ENCODE measurements at places on chromosomes 6 and 20. TPM values are rescaled to one million over a fixed set of nuclear protein-coding genes. Genes with fewer than 3 reads are reported as not detected.

COL10A1 gene
- total RNA-seq: not detected

BLCAP gene
- 43.2 TPM for total RNA-seq

TOX2 gene
- 3.3 TPM for total RNA-seq

DNA sequence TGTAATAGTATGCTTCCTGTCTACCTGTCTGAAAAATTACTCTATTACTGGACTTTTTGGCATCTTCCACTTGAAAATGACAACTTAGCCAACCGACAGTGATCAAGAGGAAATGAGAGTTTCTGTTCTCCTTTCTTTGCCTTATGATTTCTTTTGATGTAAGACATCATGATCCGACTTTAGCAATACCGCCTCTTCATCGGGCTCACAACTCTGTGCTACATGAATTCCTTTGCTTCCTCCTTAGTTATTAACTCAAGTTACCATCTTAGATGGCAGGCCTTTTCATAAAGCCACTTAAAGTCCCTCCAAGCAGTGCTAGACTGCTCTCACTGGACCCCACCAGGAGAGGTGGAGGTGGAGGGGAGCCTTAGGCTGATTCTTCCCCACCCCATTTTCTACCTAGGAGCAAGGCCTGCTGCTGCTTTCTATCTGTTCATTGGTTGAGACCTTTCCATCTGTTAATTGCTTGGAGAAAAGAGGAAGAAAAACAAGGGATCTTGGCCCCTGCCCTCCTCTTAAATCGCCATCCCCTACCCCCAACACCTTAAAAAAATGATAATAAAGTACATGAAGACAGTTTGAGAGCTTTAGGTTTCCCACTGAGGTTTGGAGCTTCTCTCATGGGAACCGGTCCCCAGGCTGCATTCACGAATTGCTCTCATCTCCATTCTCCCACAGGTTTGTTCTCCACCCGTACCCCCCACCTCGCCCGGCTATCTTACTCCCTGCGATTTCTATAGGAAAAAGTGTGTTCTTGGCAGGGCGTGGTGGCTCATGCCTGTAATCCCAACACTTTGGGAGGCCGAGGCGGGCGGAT is 21.6 kb upstream of the MCM3 start:
- H3K4me1 ChIP-seq: peaks cover 14% of the 10 kb centered on the region
- H3K27me3 ChIP-seq: no peaks in the 10 kb centered on the region
- no peak overlapping the region for H3K4me3 ChIP-seq
- no peaks in the 10 kb centered on the region for H3K36me3 ChIP-seq
- no peak for DNase-seq
- no peak overlapping the region for H3K27ac ChIP-seq

DNA sequence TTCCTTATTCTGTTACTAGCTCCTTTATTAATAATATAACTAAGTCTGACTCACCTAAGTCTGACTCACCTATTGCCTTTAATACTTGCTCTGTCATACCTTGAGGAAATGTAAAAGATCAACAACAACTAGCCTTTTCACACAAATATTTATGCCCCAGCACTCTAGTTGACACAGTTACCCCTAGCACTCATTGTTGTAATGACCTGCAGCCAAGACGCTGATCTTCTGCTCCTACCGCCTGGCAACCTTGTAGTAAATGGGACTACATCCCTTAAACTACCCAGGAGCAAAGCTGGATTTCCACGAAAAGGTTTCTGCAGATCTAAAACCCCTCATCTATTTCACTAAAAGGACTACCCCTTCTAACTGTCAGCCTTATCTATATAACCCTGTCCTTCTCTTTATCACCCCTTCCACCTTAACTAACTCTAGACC is 90.0 kb downstream of the PLG start:
- H3K36me3 ChIP-seq: no peaks in the 10 kb centered on the region
- H3K27me3 ChIP-seq: no peaks in the 10 kb centered on the region
- H3K4me1 ChIP-seq: peaks cover 5% of the 10 kb centered on the region
- H3K27ac ChIP-seq: no peak overlapping the region
- no peak overlapping the region for H3K4me3 ChIP-seq
- no peak for DNase-seq

- DNase-seq: no peak
- H3K27me3 ChIP-seq: no peaks in the 10 kb centered on the region
These were observed 67.5 kb upstream of the MBOAT1 start for GRCh38 chr6:20279608-20280287.

DNA sequence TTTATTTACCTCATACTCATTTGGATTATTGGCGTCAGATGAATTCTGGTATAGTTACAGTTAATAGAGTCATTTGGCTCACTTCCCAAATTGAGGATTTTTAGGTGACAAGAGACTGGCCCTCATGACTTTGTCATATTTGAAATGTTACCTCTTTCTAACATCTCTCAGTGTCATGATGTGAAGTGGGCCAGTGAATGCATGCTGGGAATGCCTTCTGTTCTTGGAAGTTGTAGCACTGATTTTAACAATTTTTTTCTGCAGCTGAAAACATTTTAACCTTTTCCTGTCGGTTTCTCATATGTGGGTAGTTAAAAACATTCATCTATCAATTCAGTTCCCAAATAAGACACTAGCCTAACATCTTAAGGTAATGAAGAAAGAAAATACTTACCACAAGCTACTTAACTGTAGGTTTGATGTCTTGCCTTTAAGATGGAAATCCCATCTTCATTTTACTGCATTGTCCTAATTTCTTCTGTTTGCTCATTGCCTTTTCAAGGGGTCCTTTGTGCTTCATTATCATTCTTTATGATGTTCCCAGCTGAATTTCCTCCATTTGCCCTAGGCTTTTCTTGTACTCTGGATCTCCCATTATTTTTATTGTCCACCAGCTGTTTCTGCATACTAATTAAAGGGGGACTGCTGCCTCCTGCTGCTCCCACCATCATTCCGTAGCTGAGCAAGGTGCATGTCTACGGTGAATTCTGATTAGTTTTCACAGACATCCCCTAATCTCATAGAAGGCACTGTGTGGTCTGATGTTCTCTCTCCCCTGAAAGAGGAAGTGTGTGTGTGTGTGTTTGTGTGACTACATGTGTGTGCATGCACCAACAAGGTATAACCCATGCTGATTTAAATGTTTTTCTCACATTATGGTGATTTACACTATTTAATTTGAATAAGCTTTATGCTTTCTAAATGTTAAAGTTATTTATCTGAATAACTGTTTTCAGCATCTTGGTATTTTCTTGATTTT is 109.5 kb downstream of the B3GAT2 start:
- peak overlapping the region; percentile 86 for H3K27ac ChIP-seq
- DNase-seq: no peak
- H3K36me3 ChIP-seq: peaks cover 7% of the 10 kb centered on the region
- no peaks in the 10 kb centered on the region for H3K27me3 ChIP-seq

DNA sequence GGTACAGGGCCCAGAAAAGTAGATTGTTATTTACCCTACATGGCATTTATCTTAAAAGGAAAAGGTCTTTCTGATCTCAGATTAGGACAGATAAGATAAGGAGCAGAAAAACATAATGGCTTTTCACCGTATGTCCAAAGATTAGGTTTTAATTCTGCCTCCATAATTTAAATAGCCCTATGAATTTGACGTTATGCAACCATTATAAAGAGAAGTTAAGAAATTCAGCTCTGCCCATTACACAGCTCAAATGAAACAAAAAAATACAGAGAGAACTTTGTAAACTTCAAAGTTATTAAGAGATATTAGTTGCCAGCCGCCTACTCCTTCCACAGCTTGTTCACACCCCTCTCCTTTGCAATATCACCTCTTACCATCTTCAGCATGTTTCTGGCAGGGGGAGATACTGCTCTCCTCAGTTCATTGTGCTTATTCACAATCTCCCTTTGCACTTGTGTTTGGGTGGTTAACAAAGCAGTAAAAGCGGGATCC is 8.1 kb downstream of the CRISP3 start:
- no peaks in the 10 kb centered on the region for H3K4me1 ChIP-seq
- no peak overlapping the region for H3K27ac ChIP-seq

- H3K4me1 ChIP-seq: peaks cover 6% of the 10 kb centered on the region
- H3K4me3 ChIP-seq: no peak overlapping the region
- peaks cover 5% of the 10 kb centered on the region for H3K36me3 ChIP-seq
- H3K27ac ChIP-seq: no peak overlapping the region
- peak; percentile 55 for DNase-seq
These were observed 238.1 kb downstream of the RNGTT start for GRCh38 chr6:88725111-88725975.

- no peaks in the 10 kb centered on the region for H3K36me3 ChIP-seq
These were observed 44.9 kb upstream of the RNF24 start for GRCh38 chr20:4060064-4060795.

Measured in neural crest cell (in vitro differentiated cells).